D341Med (cell line): ENCODE measurements at places on chromosomes 2 and 18.
A peak's percentile ranks its signal among the peaks of the same experiment; 100 is the strongest.

DNA sequence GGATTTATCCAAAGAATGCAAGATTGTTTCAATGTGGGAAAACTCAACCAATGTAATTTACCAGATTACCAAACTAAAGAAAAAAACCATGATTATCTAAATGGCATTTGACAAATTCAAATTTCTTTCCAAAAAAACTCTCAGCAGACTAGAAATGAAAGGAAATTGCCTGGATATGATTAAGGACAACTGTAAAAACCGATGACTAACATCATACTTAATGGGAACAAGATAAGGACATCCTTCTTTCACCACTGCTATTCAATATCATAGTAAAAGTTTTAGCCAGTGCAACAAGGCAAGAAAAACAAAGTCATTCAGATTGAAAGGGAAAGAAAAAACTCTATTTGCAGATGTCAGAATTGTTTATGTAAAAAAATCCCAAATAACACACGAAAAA is 4.4 kb upstream of the CCDC150 start:
- DNase-seq: no peak

GRCh38 chr2:165584126-165584654 is 114.7 kb downstream of the CSRNP3 start:
- no peak for DNase-seq

DNA sequence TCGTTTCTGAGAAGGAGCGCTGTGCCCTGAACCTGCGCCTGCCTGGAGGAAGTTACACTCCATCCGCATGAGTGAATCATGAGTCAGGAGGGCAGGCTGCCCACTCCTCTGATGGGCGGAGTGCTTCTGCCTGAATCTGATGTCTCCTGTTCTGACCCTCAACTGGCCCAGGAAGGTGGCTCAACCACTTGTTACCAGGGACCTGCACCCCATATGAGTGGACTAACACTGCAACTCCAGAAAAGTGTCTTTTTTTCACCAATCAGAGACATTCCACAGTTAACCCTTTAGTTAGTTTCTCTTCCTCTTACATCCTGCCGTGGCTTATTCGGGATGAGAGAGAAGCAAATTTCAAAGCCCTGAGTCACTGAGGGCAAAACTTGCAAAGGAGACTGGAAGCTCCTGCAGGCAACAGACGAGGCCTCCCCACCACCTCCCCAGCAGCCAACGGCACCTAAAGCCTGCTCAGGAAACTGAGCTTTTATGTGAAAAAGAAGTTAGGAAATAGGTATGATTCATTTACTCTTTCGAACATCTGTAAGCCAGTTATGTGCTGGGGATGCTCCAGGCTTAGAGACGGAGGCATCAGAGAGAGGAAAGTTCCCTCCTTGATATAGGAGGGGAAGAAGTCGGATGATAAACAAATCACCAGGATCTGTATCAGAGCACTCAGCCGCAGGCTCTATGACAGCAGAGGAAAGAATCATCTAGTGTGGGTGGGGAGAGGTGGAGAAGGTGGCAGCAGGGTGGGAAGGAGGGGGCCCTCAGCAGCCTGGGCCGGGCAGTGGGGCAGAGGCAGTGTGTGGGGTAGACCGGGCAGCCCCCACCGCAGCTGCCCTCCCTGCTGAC is 30.9 kb downstream of the MBP start:
- DNase-seq: peak; percentile 31

DNA sequence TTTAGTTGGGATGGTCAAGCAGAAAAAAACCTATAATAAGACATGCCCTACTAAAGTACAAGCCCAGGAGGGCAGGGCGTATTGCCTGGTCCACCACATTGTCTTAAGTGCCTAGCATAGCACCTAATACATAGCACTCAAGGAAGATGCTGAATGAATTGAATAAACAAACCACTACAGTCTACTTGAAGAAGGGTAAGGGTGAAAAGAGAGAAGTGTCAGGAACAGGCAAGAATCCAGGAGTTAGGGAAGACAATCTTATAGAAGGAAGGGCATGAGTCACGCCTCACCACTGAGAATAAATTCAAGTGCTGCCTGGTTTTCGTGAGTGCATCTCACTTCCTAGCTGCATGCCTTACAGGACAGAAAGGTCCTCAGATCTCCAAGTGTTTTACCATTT is 13.9 kb downstream of the SLC19A3 start:
- no peak for DNase-seq

GRCh38 chr2:1784986-1785617 is 40.8 kb upstream of the PXDN start:
- no peak for DNase-seq

DNA sequence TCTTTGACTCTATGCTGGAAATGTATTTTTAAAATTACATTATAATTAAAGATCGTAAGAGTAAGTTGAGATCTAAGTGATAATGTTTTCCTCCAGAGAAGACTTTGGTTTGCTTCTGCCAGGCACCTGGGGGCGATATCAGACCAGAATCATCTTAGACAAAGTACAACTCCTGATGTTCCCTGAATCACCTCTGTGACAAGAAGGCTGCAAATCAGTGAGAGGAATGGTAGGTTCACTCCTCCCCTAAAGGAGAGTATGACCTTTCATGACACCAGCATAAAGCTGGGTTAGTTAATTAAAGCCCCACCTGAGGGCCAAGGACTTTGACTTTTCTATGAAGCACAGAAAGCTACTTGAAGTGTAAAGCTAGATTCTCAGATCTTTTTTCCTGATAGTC is 114.4 kb upstream of the DTNA start:
- DNase-seq: peak; percentile 43

DNA sequence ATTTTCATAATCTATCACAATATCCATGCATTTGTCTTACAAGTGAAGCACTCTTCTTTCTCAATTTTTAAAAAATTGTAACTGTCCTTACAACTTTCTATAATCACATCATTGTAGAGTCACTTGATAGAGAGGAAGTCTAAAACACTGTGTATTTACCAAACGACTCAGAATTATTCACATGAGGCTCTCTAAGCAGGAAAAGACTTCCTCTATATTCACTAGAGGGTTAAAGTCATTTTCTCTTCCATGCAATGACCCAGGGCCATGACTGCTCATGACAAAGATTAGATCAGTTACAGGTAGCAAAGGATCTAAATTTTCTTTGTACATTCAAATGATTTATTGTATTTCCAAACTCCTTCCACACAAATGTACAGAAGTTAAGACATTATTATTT is 9.0 kb upstream of the SLC1A4 start:
- DNase-seq: no peak

- DNase-seq: no peak
Observed at GRCh38 chr2:104388296-104388695, 465.6 kb upstream of the POU3F3 start.

DNA sequence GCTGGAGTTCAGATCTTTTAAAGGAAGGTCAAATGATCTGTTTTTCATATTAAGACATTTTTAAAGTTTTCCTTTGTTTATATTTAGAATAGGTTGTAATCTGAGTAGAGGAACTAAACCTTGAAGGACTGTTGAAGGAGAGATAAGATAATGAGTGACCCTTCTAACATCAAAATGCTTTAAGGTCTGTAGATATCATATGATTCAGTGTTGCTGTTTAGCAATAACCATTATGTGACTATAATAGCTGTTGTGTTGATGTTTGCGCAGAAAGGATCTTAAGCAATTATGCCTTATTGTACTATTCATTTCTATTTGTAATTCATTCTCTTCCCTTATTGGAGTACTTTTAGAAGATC is 60.0 kb downstream of the SLC16A14 start:
- no peak for DNase-seq

GRCh38 chr2:76640905-76641304 is 881.3 kb downstream of the LRRTM4 start:
- no peak for DNase-seq

DNA sequence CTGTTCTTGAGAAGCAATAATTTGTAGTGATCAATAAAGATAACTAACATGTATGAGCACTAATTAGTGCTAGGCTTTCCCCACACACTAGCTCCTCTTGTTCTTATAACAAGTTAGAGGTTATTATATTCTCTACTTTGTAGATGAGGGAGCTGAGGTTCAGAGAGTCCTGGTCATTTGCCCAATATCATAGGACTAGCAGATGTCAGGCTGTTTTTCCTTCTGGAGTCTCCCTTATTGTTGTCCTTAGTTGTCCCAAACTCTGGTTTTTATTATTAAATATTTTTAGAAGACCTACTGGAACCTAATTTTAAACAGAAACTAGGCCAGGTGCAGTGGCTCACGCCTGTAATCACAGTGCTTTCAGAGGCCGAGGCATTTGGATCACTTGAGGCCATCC is 16.5 kb upstream of the TTC39C start:
- no peak for DNase-seq

DNA sequence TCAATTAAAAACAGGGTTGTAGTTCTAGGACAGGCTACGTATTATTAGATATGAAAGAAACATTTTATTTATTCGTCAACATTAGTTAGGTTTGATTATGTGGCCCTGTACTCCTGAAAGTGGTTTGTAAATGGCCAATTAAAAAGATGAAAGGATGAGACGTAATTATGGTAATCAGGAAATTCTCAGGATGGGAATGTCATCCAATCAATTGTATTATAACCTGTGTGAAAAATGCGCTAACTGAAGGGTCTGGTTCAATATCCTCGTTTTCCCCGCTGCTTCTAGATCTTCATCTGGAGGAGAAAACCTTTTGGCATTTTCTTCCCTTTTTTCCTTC is 5.6 kb upstream of the C18orf32 start:
- no peak for DNase-seq

- no peak for DNase-seq
Observed at GRCh38 chr2:104340162-104340561, 513.8 kb upstream of the POU3F3 start.

DNA sequence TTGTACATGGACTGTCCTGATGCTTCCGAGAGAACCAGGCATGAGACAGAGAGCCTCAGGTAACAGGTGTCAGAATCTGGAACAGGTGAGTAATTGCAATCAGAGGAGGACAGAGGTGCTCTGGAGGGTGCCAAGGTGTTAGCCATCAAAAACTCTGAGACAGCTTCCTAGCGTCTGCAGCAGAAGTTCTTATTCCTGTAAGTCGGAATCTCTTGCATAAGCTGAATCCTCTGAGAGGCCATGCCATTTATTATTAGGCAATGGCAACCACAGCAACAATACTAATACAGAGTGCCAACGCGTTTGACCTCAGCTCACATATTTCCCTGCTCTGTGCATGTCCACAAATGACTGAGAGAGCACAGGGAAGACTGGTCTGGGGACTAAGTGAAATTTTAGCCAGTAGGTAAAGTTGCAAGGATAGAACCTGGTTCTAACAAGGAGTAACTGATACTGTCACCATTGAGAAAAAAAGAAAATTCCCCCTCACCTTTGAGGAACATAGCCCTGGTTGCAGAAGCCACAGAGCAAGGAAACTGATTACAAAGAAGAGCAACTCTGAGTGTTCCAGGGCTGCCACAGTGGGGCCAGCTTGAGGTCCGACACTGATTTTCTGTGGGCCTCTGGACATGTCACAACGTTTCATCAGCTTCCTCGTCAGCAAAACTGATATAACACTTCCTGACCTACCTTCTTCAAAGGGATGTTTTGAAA is 55.1 kb upstream of the ACSL3 start:
- DNase-seq: no peak

DNA sequence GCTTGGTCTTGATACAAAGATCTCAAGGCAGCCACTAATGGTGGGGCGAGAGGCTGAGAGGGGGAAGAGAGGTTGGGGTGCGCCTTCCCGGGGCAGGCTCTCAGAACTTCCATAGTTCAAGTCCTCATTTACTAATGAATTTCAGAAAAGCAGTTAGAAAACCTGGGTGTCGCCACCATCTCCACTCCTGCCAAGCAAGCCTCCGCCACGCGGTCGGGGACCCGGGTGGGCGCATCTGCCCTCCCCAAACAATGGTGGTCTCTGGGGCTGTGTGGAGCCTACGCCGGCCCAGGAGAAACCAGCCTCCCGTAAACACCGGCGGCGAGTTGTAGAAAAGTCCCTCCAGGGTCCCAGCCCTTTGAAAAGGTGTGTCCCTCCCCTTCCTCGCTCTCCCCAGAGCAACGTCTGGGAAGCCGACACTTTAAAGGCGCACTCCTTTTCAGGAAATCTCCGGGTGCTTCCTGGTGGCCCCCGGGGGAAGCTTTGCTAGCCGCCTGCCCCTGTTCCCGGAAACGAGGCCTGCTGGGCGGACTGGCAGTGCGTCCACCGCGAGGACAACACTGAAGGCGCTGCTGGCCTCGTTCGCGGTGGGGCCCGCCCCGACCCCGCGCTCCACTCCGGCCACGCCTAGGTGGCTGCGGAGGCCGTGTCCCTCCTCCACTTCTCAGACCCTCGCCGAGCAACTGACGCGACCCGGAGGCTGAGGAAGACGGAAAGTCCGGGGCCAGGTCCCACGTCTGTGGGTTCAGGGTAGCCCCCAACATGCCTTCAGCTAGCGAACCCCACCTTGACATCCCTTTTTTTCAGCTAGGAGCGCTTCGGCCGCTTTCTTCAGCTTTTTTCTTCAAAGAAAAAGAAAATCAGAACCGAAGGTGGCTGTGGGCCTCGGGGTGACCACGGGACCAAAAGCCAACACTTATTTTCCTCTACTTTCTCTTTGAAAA is 16.8 kb downstream of the EVX2 start:
- no peak for DNase-seq

DNA sequence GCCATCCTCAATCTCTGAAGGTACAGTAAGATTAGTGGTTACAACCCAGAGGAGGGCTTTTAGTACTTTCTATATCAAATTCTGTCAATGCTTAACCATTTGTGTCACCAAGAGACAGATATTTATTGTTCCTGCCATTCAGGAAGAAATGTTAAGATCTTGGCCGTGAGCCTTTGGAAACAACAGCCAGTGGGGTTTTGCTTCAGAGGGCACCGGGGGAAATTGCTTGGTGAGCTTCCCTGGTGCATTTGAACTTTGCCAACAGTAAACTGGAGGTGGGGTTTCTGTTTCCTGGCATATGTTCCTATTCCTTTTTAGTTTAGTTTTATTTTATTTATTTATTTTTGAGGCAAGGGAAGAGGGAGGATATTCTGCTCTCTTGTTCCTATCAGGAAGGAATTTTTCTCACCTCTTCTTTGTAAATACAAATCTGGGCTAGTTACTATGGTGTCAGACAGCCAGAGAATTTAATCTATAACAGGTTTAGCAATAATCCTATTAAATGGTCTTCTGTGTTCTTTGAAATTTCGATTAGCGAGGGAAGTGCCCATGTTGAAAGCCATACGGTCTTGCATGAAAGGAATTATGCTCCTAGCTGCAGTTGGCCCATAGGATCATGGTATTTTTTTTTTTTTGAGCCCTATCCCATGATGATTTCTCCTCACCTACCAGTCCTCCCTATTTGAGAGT is 95.7 kb downstream of the MAIP1 start:
- DNase-seq: peak; percentile 54

- DNase-seq: no peak
Observed at GRCh38 chr2:197130318-197130717, 180.3 kb downstream of the ANKRD44 start.

DNA sequence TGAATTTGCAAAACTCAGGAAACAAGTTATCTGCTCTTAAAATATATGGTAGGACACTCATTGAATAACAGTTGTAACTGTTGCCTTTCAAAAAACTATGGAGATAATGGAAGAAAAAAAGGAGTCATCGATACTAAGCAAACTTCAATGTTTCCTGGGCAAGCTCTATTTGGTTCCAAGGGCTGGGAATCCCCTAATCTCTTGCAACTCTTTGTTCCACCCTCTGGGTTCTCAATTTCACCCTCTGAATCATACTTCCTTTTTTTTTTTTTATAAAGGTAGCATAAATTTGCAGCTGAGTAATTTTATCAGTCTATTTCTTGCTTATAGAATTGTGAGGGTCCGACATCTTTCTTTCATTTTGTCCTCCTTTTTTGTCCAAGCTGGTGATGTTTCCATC is 36.7 kb downstream of the SLC9A4 start:
- no peak for DNase-seq

GRCh38 chr2:136055929-136056688 is 61.8 kb downstream of the CXCR4 start:
- DNase-seq: no peak
